ENCODE measurements at places on chromosomes 6 and 20.

DNA sequence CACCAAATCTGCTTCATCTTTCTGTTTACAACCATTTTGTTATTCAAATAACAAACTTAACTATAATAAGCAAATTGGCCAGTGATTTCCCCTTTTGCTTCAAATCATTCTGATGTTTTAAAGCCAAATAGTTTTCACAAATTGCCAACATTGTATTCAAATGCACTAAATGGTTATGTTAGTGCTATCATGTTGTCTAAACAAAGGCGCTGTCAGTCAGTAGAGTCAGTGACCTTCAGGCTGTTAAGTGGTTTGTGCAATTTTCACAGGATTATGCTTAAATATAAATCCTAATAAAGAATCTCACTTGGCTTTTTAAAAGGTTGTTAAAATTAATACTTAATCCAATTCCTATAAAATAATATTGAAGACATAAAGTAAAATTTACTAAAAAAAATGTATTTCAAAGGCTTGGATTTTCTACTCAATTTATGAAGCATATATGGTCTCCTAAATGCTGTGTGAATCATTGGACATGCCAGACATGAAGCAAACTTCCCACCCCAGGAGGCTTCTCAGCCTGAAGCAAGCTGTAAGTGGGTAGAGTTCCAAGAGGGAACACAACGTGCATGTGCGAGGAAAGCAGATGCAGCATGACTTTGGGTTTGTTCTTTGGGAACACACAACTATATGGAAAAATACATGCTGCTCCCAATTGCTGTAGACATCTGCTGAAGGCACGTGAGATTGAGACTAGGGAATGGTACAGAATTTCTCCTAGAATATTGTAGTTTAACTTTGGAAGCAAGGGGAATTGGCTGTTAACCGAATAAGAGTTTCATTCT is 54.9 kb downstream of the RSPO3 start:
- no peak for DNase-seq

GRCh38 chr6:53635322-53635721 is 30.2 kb downstream of the KLHL31 start:
- no peak for DNase-seq

DNA sequence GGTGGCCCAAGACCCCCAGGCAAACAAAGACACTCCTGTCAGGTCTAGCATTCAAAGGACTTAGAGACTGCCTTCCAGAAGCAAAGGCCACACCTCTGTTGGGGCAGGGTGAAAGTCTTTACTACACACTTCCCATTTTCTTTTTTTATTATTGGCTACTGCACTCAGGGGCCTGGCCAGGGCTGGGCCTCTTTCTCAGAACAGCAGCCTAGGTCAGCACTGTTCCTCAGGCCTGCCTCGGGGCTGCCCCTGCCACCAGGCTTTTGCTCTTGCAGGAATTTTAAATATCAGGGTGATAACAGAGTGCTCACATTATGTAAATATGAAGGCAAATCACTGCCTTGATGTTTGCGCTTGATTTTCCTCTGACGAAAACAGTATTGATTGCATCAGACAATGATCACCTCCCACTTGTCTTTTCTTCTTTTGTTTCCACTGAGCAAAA is 18.5 kb downstream of the GSTA4 start:
- DNase-seq, result no peak

- no peak for DNase-seq
Observed at GRCh38 chr6:17808609-17809008, 101.9 kb upstream of the NUP153 start.

- no peak for DNase-seq
Observed at GRCh38 chr6:146840641-146841040, 241.9 kb downstream of the ADGB start.

All from stimulated activated CD8-positive, alpha-beta memory T cell treated with anti-CD3 and anti-CD28 coated beads, Interleukin-4, amount 100 ng/mL, for 1 hour (primary cell).